ENCODE measurements at places on chromosomes 16 and 17. TPM values are rescaled to one million over a fixed set of nuclear protein-coding genes. Genes with fewer than 3 reads are reported as not detected.

Gene EVI2B
- 2.2 TPM for polyA plus RNA-seq

Gene IGF2BP1
- not detected for polyA plus RNA-seq

Gene C17orf67
- polyA plus RNA-seq: 0.14 TPM

Gene DHRS7C
- polyA plus RNA-seq: 38.6 TPM

Gene NOD2
- polyA plus RNA-seq: 0.46 TPM

Gene TSPAN10
- 0.07 TPM for polyA plus RNA-seq

Gene CD300E
- polyA plus RNA-seq: 0.30 TPM

Gene GRB2
- 24.5 TPM for polyA plus RNA-seq

Gene DOK4
- 5.9 TPM for polyA plus RNA-seq

Gene DNAAF8
- polyA plus RNA-seq: 1.7 TPM

Gene JPH3
- polyA plus RNA-seq: not detected

Gene GJD3
- 0.30 TPM for polyA plus RNA-seq

Gene ZNF19
- 0.73 TPM for polyA plus RNA-seq

Gene DPEP3
- polyA plus RNA-seq: not detected

Gene CASKIN1
- polyA plus RNA-seq: 0.37 TPM

Gene RHBDF2
- polyA plus RNA-seq: 11.7 TPM

Gene STH
- not detected for polyA plus RNA-seq

Gene WNK4
- polyA plus RNA-seq: not detected

Gene NPW
- polyA plus RNA-seq: not detected

Gene GGT6
- polyA plus RNA-seq: not detected

Gene ARL5C
- polyA plus RNA-seq: not detected

Gene BICDL2
- polyA plus RNA-seq: not detected

Gene ZNF469
- 0.72 TPM for polyA plus RNA-seq

Gene CNGB1
- polyA plus RNA-seq: not detected

Gene HASPIN
- not detected for polyA plus RNA-seq

Gene KCNH4
- 0.10 TPM for polyA plus RNA-seq

Gene SLC13A2
- polyA plus RNA-seq: not detected

Gene OR4D1
- polyA plus RNA-seq: not detected

Gene ETV4
- 1.7 TPM for polyA plus RNA-seq

Gene KRTAP2-3
- polyA plus RNA-seq: not detected

Gene CACNB1
- 14.3 TPM for polyA plus RNA-seq

Measured in heart left ventricle (tissue), 16 donors.